ENCODE measurements at places on chromosomes 5 and 9. TPM values are rescaled to one million over a fixed set of nuclear protein-coding genes. Genes with fewer than 3 reads are reported as not detected.

- peaks cover 13% of the 10 kb centered on the region for H3K4me1 ChIP-seq
- H3K27me3 ChIP-seq = peaks cover 7% of the 10 kb centered on the region
These were observed 69.7 kb downstream of the ZSWIM6 start for GRCh38 chr5:61401726-61402125.

DNA sequence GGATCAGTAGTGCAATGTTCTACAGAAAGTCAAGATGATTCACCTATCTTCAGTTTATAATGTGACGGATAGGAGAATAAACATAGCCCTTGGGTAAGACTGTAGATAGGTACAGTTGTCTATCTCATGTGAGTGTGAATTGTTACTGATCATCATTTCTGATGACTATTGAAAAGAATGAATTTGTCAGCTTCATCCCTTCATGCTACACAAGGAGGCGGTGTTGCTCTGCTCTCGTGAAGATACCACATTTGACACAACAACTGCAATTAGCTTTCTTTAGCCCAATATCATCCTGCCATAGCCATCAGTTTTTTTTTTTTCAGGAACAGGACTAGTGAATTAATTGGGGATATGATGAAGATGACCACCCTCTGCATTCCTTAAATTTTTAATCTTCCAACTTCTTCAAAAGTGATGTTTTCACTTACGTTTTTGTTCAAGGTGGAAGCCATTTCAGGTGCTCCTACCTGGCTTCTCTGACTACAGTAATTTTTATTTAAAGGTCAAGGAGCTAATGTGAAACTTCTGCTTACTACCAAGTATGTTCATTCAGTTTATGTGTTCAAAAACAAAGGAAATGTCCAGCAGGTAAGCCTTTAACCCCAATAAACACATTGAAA lies 152.9 kb upstream of the MOCS2 start:
- peaks cover 2% of the 10 kb centered on the region for H3K27me3 ChIP-seq
- no peaks in the 10 kb centered on the region for H3K36me3 ChIP-seq
- no peak overlapping the region for H3K4me3 ChIP-seq
- no peak for DNase-seq
- no peak overlapping the region for H3K27ac ChIP-seq

GRCh38 chr5:126236994-126237393 lies 186.2 kb upstream of the GRAMD2B start:
- H3K27ac ChIP-seq = no peak overlapping the region
- no peaks in the 10 kb centered on the region for H3K27me3 ChIP-seq
- H3K4me1 ChIP-seq = no peaks in the 10 kb centered on the region
- no peaks in the 10 kb centered on the region for H3K36me3 ChIP-seq

GRCh38 chr9:130701059-130702022 lies 7.8 kb downstream of the EXOSC2 start:
- peaks cover 18% of the 10 kb centered on the region for H3K4me1 ChIP-seq
- DNase-seq = peak; percentile 48
- H3K27me3 ChIP-seq = no peaks in the 10 kb centered on the region
- H3K36me3 ChIP-seq = peaks cover 55% of the 10 kb centered on the region

- peaks cover 5% of the 10 kb centered on the region for H3K36me3 ChIP-seq
- no peaks in the 10 kb centered on the region for H3K4me1 ChIP-seq
- H3K27ac ChIP-seq = no peak overlapping the region
- no peak for DNase-seq
- H3K4me3 ChIP-seq = no peak overlapping the region
These were observed 372.1 kb downstream of the PDE4D start for GRCh38 chr5:59521476-59521875.

GRCh38 chr5:35671541-35672295 lies 54.1 kb downstream of the SPEF2 start:
- peaks cover 6% of the 10 kb centered on the region for H3K36me3 ChIP-seq
- peaks cover 65% of the 10 kb centered on the region for H3K4me1 ChIP-seq
- H3K27me3 ChIP-seq = no peaks in the 10 kb centered on the region
- peak overlapping the region; percentile 10 for H3K4me3 ChIP-seq
- H3K27ac ChIP-seq = peak overlapping the region; percentile 58

The GMCL2 gene
- not detected for total RNA-seq

- H3K27me3 ChIP-seq = peaks cover 11% of the 10 kb centered on the region
- no peaks in the 10 kb centered on the region for H3K36me3 ChIP-seq
- H3K27ac ChIP-seq = no peak overlapping the region
- no peak overlapping the region for H3K4me3 ChIP-seq
These were observed 137.5 kb downstream of the C5orf15 start for GRCh38 chr5:133830911-133831310.

The TAF1L gene
- 0.03 TPM for total RNA-seq

The KDM3B gene
- total RNA-seq = 59.3 TPM

The TTC33 gene
- total RNA-seq = 24.6 TPM

The MSMP gene
- total RNA-seq = not detected

- DNase-seq = no peak
- no peak overlapping the region for H3K27ac ChIP-seq
- H3K27me3 ChIP-seq = no peaks in the 10 kb centered on the region
- peak overlapping the region; percentile 0 for H3K4me3 ChIP-seq
- peaks cover 22% of the 10 kb centered on the region for H3K36me3 ChIP-seq
- H3K4me1 ChIP-seq = peaks cover 81% of the 10 kb centered on the region
These were observed 7.6 kb downstream of the MAP3K1 start for GRCh38 chr5:56822981-56823380.

- DNase-seq = no peak
- peaks cover 22% of the 10 kb centered on the region for H3K27me3 ChIP-seq
- H3K4me1 ChIP-seq = no peaks in the 10 kb centered on the region
- H3K36me3 ChIP-seq = no peaks in the 10 kb centered on the region
- no peak overlapping the region for H3K27ac ChIP-seq
These were observed 127.1 kb downstream of the LHFPL2 start for GRCh38 chr5:78521455-78521854.

DNA sequence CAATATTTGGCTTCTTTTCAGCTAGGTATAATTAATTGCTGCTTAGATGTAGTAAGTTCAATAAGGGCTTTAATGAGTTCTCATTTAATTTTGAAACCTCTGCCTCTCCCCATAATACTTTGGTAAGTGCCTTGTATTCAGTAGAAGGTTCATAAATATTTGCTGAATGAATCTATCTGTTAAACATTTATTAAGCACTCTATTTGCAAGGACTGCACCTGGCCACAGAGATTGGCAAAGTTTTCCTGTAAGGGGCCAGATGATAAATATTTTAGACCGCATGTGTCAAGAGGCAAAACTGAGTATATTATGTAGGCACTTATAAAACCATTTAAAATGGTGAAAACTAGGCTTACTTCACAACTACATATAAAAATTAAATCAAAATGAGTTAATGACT lies 19.0 kb upstream of the GNA14 start:
- H3K27me3 ChIP-seq = peaks cover 5% of the 10 kb centered on the region
- no peaks in the 10 kb centered on the region for H3K36me3 ChIP-seq
- H3K4me1 ChIP-seq = no peaks in the 10 kb centered on the region
- H3K4me3 ChIP-seq = no peak overlapping the region
- no peak overlapping the region for H3K27ac ChIP-seq

DNA sequence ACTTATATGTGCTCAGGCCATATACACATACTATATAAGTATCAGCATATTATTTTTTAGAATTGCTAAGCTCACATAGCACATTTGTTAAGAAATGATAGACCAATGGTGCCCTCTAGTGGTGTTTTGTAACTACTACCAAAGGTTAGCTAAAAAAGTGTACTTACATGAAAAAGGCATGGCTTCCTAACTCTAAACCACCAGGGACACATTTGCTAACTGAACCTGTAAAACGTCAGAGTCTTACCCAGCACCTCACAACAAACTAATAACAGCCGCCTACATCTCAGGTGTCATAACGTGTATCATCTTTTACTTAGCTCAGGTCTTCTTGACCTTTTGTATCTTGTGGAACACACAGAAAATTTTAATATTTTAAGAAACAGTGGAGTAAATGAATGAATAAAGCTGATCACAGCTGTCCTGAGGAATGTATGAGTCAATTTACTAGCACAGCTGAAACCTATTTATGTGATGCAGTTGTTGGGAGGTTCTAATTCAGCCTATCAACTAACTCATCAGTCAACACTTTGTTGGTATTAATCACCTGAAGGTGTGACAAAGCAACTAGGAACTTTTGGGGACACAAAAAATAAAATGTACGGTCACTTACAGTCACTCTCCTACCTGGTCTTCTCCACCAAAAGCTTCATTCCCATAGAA lies 72.9 kb downstream of the BAAT start:
- DNase-seq = peak; percentile 2
- H3K36me3 ChIP-seq = no peaks in the 10 kb centered on the region
- H3K4me3 ChIP-seq = no peak overlapping the region
- peaks cover 3% of the 10 kb centered on the region for H3K27me3 ChIP-seq

The AFAP1L1 gene
- not detected for total RNA-seq

DNA sequence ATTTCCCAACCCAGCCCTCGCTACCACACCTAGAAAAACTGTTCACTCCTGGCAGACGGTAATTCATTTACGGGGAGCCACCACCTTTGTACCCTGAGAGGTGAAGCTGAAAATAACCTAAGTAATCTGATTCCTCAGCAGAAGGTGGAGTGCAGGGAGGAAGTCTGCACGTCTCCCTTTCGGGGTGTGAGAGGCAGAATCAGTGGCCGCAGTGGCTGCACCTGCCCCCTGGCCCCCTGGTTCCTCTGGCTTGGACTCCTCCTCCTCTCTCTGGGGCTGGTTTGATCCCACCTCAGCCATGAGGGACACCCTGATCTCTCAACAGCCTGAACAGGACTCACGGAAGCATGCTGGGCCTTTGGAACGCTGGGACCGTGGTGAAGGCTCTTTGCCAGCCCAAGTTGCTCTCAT lies 10.5 kb downstream of the TMEM174 start:
- no peak overlapping the region for H3K4me3 ChIP-seq
- H3K36me3 ChIP-seq = peaks cover 3% of the 10 kb centered on the region
- no peaks in the 10 kb centered on the region for H3K4me1 ChIP-seq
- no peak for DNase-seq

The FAM221B gene
- total RNA-seq = not detected

DNA sequence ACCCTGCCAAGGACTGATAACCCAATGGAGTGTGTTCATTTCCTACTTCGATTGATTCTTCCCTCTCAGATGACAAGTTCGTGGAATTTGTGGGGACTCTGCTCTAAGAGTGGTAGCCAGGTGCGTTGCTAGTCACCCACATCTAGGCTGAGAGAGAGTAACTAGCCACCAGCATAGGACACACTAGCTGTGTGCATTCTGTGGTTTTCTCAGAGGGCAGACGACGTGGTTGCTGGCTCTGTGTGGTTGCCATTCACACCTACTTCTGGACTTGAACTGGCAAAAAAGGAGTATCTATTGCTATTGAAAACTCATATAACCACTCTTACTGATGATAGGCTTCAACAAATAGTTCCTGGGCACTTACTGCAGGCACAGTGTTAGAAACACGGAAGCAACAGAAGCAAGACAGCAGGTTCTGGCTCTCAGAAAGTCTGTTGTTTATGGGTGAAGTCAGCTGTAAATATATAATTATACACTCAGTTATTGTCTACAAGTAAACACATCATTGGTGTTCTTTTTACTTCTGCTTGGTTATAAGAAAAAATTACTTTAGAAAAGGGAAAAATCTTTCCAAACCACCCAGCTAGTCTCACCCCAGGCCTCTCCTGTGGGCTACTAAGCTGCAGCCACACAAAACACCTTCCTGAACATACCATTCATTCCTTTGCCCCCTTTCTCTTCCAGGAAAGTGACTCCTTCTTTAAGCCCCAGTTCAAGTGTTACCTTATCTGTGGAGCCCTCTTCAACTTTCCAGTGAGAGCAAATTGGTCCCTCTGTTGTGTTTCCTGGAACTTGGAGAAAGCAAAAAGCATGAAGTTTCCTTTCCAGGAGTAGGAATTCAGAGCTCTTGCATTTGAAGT lies 151.1 kb upstream of the HAPLN1 start:
- no peaks in the 10 kb centered on the region for H3K36me3 ChIP-seq
- H3K4me1 ChIP-seq = no peaks in the 10 kb centered on the region
- H3K27me3 ChIP-seq = peaks cover 2% of the 10 kb centered on the region

GRCh38 chr5:76718880-76719279 lies 3.0 kb downstream of the F2R start:
- H3K4me3 ChIP-seq = no peak overlapping the region
- H3K36me3 ChIP-seq = peaks cover 5% of the 10 kb centered on the region
- DNase-seq = no peak
- H3K4me1 ChIP-seq = peaks cover 31% of the 10 kb centered on the region
